ENCODE measurements at places on chromosomes 11 and 22. TPM values are rescaled to one million over a fixed set of nuclear protein-coding genes. Genes with fewer than 3 reads are reported as not detected.

- no peak for DNase-seq
Measured at GRCh38 chr22:44242946-44243724, 62.4 kb downstream of the PARVG start.

DNA sequence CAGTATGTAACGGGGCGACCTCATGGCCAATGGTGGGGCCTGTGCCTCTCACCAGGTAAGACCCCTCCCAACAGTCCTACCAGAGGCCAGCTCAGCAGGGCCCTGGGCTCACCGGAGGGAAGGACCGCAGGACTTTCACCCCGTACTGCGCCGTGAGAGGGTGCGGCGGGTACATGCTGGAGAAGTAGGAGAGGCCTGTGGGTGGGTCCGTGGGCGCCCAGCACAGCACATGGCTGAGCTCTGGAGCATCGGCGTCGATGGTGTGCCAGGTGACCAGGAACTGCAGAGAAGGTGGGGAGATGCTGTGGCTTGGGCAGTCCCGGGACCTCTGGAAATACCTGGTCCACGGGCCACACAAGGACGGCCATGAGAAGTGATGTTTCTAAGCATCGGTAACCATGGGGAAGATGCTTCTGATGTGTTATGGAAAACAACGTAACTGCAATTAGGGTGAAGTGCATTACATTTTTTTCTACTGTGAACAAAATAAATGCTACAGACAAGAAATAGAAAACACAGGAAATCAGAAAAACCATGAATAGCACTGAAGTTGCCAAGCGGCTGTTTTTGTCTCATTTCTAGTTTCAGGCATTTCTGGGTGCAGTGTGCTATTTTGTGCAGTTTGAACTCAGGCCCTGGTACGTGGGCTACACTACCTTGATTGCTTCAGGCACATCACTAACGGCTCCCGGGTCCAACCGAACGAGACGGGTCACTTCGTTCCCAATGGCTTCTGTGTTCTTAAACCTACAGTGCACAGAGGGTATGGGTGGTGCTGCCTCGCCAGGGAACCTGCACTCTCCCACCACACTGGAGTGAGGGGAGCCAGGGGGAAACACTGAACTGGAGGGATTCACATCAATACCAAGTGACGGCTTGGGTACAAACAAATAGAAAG, 46.5 kb upstream of the SERPIND1 start:
- DNase-seq: no peak

DNA sequence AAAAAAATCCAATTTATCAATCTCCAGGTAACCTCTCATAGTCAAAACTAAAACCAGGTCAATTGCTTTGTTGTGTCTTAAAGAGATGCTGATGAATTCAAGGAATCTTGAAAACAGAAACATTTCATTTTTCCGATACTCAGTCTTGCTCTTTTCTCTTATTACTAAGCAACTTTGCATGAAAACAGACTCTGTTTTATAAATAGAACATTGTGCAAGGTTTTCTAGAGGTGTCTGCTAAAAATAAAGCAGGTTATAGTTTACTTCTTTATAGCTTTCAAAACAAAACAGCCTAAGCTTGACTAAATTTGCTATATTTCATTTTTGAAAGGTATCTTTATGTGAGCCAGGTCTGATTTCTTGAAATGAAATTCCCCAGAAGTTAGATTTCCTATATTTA, 109.3 kb downstream of the ARL14EP start:
- no peak for DNase-seq

GRCh38 chr11:17396598-17397310, 8.3 kb upstream of the KCNJ11 start:
- DNase-seq: no peak

DNA sequence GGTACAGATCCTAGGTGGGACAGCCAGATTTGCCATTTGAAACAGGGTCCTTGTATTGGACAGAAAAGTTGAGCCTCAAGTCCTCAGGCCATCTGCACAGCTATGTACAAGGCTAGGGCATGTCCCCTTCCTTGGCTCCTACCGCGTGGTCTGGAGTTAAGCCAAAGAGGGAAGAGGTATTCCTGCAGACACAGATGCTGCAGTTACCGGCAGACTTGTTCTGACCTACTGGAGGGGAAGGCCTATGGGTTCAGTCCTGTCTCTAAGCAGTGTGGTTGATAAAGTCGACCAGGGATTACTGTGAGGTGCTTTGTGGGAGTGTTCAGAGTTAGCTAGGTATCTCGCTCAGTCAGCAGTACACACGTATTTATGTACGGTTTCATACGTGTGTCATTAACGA, 180.6 kb downstream of the ADAMTS15 start:
- DNase-seq: peak; percentile 68

DNA sequence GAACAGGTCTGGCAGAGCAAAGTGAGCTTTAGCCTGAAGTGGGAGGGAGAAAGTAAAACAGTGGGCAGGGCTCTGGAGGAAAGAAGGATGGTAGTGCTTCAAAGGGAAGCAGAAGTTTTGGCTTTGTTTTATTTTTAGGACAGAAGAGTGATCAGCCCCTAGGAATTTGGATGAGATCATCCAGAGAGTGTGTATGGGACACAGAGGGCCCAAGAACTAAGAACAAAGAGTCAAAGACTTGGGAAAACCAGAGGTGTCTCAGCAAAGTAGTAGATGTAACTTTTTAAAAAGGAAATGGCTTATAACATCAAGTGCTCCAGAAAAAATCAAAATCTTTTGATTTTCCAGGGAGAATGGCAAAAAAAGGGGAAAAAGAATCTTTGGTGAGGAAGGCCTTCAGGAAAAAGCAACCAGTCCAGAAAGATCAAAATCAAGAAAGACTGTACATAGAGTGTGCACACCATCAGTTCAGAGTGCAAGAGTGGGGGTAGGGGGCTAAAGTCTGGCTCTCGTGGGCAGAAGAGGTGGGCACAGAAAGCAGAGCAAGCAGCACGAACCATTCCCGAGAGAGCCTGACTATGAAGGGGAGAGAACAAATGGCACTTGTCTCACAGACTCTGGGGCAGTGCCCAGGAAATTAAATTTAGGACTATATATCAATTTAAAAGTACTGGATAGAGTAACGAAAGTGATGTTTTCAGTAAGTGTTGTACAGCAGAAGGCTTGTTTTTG, 30.0 kb downstream of the MAPK1 start:
- DNase-seq: no peak

- no peak for DNase-seq
Measured at GRCh38 chr22:19464546-19464945, 14.4 kb downstream of the UFD1 start.

GRCh38 chr11:132840660-132841059, 691.6 kb downstream of the OPCML start:
- DNase-seq: no peak

GRCh38 chr22:25039754-25040153, 87.2 kb downstream of the KIAA1671 start:
- no peak for DNase-seq

- DNase-seq: no peak
Measured at GRCh38 chr22:19970031-19970478, 28.4 kb upstream of the TXNRD2 start.

DNA sequence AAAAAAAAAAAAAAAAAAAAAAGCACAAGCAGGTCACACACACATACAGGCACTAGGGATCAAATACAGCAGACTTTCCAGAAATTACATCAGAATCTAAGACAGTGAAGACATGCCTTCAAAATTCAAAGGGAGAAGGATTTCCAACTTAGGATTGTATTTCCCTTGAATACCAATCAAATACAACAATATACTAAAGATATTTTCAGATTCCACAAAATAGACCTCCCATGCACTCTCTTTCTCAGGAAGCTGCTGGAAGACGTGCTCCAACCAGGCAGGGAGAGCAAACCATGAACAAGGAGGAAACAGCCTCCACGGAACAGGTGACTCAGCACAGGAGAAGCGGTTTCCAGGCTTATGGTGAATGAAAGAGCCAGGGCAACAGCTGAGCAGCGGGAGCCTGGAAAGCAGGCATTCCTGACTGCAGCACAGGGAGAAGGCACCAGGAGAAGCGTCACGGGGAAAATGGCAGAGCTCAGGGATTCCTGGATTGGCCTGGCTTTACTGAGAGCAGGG, 32.0 kb downstream of the TMEM184B start:
- DNase-seq: no peak

DNA sequence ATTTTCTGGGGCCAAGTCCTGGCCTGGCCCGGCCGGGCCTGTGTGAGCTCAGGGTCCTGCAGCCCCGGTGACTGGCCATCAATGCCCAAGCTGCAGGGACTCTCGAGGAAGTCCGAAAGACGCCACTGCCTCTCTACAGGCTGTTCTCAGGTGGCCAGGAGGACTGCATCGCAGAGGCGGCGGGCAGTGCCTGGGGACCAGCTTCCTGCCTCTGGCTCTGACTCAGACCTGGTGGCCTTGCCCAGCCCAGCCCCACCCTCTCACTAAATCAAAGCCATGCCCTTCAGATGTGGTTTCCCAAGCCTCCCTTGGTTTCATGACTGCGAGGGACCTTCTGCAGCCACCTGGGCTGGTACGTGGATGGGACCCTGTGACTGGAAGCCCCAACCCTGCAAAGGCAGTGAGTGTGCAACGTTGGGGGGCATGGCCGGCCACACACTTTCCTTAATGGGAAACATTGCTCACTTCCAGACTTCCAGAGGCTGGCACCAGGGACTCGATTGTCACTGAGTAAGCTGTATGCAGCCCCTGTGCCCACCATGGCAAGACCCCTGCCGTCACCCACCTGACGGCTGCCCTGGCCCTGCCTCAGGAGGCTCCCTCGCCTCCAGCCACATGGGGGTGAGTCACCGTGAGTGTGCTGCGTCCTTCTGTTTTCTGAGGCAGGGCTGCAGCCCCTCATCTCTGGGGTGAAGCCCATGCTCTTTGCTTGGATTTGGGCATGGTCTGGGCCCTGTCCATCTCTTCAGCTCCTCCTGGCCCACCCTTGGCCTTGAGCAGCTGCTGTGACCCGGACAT, 6.0 kb upstream of the FGF3 start:
- no peak for DNase-seq

DNA sequence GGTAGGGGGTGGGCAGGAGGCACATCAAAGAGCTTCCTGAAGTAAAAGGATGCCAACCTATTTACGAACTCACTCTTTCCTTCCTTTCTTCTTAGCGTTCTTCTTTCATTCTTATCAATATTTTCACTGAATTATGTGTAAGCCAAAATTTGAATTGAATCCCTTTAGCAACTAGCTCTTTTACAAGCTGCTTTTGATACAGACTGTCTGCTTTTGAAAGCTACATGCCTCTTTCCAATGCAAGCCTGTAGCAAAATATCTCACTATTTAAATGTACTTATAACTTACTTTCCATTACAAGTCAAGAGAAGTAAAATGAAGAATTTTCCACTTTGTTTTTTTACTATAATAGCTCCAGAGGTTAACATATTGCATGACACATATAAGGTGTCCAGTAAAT, 186.6 kb downstream of the NXPE2 start:
- DNase-seq: no peak

DNA sequence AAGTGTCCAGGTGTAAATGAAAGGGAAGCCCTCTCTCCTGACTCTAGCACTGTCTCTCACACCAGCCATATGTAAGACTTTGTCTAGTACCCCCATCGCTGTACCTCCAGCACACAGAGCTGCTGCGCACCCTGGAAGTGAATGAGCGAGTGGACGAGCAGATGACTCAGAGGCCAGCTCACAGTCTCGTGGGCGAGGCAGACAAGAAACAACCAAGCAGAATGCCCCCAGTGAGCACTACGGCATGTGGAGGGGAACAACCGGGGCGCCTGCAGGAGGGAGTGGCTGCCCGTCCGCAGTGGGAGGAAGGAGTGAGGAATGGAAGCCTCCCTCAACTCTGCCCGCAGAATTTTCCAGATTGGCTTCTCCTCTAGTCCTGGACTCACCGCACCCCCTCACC, 46.4 kb downstream of the MCM5 start:
- DNase-seq: peak; percentile 61

GRCh38 chr22:38570779-38571364, 889 bp upstream of the DMC1 start:
- peak; percentile 55 for DNase-seq

DNA sequence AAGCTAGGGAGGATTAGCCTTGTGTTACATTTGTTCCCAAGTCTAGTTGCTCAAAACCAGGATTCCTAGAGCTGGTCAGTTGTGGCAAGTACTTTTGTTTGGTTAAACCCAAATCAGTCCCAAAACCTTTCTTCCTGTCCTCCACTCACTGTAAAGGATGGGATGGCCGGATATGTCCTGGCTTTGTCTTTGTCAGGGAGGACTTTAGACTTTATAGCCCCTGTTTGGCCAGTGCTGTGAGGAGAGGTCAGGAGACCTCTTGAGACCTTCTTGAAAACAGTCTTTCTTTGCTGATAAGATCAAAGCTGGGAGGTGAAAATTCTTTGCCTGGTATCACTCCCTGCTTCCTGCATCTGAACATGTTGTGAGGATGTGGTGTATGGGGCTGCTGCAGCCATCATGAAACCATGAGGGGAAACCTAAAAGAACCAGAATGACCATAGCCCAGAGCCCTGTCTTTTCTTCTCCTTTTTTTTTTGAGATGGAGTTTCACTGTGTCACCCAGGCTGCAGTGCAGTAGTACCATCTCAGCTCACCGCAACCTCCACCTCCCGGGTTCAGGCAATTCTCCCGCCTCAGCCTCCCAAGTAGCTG, 43.6 kb upstream of the FTH1 start:
- no peak for DNase-seq

GRCh38 chr11:34566736-34567135, 53.1 kb upstream of the ELF5 start:
- no peak for DNase-seq

DNA sequence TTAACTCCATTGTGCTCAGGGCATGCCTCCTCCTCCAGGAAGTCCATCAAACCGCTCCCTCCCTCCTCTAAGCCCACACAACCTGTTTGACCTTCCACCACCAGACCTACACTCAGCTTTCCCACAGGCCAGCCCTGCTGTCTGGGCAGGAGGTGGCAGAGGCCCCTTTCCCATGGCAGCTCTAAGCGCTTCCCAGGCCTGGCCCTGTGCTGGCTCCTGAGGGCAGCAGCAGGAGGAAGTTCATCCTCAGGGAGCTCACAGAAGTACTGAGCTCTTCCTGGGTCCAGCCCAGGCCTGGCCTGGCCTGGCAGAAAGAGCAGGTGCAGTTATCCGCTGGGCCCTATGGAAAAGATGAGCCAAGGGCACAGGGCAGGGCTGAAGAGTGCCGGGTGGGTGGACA, 31.4 kb downstream of the ARAP1 start:
- no peak for DNase-seq

- no peak for DNase-seq
Measured at GRCh38 chr11:16881766-16882165, 132.4 kb downstream of the PLEKHA7 start.

ANO5 gene
- 5.2 TPM for total RNA-seq

GPHA2 gene
- total RNA-seq: not detected

GLYATL1 gene
- 2.4 TPM for total RNA-seq

CABP4 gene
- 2.8 TPM for total RNA-seq

ACRV1 gene
- total RNA-seq: not detected

ZMAT5 gene
- 21.8 TPM for total RNA-seq

PRR14L gene
- 63.3 TPM for total RNA-seq

LMO1 gene
- not detected for total RNA-seq

RAB1B gene
- 157 TPM for total RNA-seq

HBG2 gene
- total RNA-seq: not detected

C11orf91 gene
- total RNA-seq: 0.52 TPM

F2 gene
- total RNA-seq: not detected

All from ureter (tissue), 1 donor.